ENCODE measurements at places on chromosomes 5 and 9. TPM values are rescaled to one million over a fixed set of nuclear protein-coding genes. Genes with fewer than 3 reads are reported as not detected.

GRCh38 chr5:153515301-153515700 lies 24.8 kb downstream of the GRIA1 start:
- no peak for DNase-seq

DTWD2 gene
- 15.3 TPM for total RNA-seq

DNA sequence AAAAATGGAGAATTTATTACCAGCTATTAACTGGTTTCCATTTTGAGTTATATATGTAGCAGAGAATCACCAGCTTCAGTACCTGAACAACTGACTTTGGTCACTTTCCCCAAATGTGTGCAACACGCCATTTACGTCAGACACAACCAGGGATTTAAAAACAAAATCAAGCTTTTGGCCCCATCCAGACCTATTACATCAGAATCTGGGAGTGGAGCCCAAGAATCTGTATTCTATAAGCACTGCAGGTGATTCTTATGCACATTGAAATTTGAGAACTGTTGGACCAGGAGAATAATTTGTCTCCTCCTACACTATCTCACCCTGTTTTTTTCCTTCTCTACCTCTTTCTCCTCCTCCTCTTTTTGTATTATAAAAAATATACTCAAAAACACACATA lies 295.9 kb downstream of the PRELID2 start:
- DNase-seq: no peak

GRCh38 chr5:68067976-68068603 lies 147.5 kb upstream of the PIK3R1 start:
- DNase-seq: no peak

DNA sequence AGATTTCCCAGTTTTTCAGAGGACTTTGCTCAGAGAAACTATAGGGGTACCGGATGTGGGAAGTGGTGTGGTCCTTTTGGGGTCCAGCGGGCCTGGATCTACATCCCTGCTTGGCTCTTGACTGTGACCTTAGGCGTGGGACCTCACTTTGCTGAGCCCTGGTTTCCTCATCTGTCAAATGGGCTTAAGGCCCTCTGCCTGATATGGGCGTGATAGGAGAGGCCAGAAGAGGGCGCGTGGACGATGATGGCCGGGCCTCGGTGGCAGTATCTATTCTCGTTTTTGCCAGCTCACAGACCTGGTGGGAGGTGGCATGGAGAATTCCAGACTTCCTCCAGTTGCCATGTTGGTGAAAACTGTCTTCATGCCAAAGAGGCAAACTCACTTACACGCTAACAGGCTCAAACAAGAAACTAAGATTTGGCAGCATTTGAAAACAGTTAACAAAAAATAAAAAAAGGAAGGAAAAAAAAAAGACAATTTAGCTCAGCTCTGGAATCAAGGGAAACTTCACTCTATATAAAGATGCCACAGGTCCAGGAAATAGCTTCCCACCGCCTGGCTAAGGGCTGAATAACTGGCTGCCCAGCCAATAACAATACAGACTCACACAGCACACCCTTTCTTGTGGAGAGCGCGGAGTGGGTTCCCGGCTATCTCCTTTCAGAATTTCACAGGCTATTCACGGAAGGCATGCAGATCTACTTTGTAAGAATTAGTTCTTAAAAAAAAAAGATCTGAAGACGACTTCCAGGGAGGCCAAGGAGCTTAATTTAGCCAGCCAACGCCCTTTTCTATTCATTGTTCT lies 1.7 kb downstream of the SH3PXD2B start:
- DNase-seq: no peak

- DNase-seq: no peak
Measured at GRCh38 chr5:139076111-139076510, 122.1 kb downstream of the SIL1 start.

LCN1 gene
- not detected for total RNA-seq

All from suprapubic skin (tissue), 4 donors.